ENCODE measurements at places on chromosomes 3 and 15.

GRCh38 chr3:114022145-114022802 lies 34.1 kb downstream of the CCDC191 start:
- no peak for DNase-seq

- DNase-seq = no peak
These were observed 28.4 kb upstream of the RAB6B start for GRCh38 chr3:133924041-133924440.

GRCh38 chr15:100713163-100713867 lies 110.9 kb downstream of the ASB7 start:
- DNase-seq = no peak

DNA sequence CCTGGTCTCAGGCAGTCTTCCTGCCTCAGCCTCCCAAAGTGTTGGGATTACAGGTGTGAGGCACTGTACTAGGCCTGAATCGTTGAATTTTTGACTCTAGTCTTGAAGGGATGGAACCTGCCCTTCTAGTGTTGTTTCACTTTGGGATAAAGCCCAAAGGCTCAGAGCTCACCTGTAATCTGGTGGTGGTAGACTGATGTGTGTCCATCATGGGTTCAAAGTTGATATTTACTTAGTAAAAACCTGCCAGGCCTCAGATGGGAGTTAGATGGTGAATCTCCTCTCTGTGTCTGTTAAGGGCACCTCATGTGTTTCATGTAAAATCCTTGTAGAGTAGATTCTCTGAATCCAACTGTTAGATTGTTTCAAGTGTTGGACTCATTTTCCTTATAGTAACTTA lies 41.1 kb downstream of the FNDC3B start:
- no peak for DNase-seq

GRCh38 chr3:157394411-157394810 lies 42.2 kb upstream of the PTX3 start:
- DNase-seq = no peak

All from hematopoietic multipotent progenitor cell treated with erythropoietin and hydrocortisone succinate and interleukin-3 and kit ligand, for 4 days (in vitro differentiated cells).